ENCODE measurements at places on chromosomes 11 and 22. TPM values are rescaled to one million over a fixed set of nuclear protein-coding genes. Genes with fewer than 3 reads are reported as not detected.

GRCh38 chr11:57406337-57406904 is 16.0 kb upstream of the PRG2 start:
- peaks cover 30% of the 10 kb centered on the region for H3K36me3 ChIP-seq
- H3K4me3 ChIP-seq: no peak overlapping the region
- no peaks in the 10 kb centered on the region for H3K27me3 ChIP-seq
- peaks cover 8% of the 10 kb centered on the region for H3K4me1 ChIP-seq

Gene KCNK7
- 2.7 TPM for total RNA-seq

GRCh38 chr22:19213442-19214077 is 35.0 kb upstream of the SLC25A1 start:
- H3K27ac ChIP-seq: no peak overlapping the region
- DNase-seq: no peak
- H3K4me1 ChIP-seq: peaks cover 7% of the 10 kb centered on the region
- no peaks in the 10 kb centered on the region for H3K36me3 ChIP-seq
- no peak overlapping the region for H3K4me3 ChIP-seq

Gene C11orf21
- total RNA-seq: 65.6 TPM

Gene TRIM51G
- total RNA-seq: not detected

All from CD4-positive, alpha-beta memory T cell (primary cell).